Osteoblast (primary cell): ENCODE measurements at places on chromosomes 7 and 10. TPM values are rescaled to one million over a fixed set of nuclear protein-coding genes. Genes with fewer than 3 reads are reported as not detected.

ADO gene
- 28.0 and 29.3 TPM in 2 replicates for total RNA-seq

ITPRID1 gene
- total RNA-seq: not detected in 2 replicates

JAKMIP3 gene
- 0.29 and 0.36 TPM in 2 replicates for total RNA-seq

GALNT17 gene
- 0.29 and 0.36 TPM in 2 replicates for total RNA-seq

DNA sequence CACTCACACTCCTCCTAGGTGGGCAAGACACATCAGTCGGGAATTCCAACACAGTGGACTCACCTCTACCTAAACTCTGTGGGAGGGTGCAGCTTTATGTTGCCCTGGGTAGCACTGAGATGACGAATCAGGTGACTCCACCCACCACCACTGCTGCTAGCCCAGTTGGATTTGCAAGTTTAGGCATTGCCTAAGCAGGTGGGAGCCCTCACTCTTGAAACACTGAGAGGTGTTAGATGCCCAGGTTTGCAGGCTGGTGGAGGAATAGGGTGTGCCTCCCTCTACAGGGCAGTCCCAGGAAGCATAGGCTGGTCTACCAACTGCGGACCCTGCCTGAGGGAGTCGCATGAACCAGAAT is 708.9 kb downstream of the POM121L12 start:
- H3K27me3 ChIP-seq: no peaks in the 10 kb centered on the region
- no peaks in the 10 kb centered on the region for H3K4me1 ChIP-seq
- H3K4me3 ChIP-seq: no peak overlapping the region
- DNase-seq: no peak

- H3K27me3 ChIP-seq: no peaks in the 10 kb centered on the region
- no peaks in the 10 kb centered on the region for H3K4me1 ChIP-seq
- no peaks in the 10 kb centered on the region for H3K36me3 ChIP-seq
Measured at GRCh38 chr7:10122551-10123100, 851.0 kb upstream of the PHF14 start.

- H3K36me3 ChIP-seq: no peaks in the 10 kb centered on the region
- H3K27me3 ChIP-seq: no peaks in the 10 kb centered on the region
- H3K4me1 ChIP-seq: peaks cover 8% of the 10 kb centered on the region
- no peak for DNase-seq
- no peak overlapping the region for H3K27ac ChIP-seq
- H3K4me3 ChIP-seq: no peak overlapping the region
Measured at GRCh38 chr7:15831606-15832005, 145.1 kb upstream of the MEOX2 start.

DNA sequence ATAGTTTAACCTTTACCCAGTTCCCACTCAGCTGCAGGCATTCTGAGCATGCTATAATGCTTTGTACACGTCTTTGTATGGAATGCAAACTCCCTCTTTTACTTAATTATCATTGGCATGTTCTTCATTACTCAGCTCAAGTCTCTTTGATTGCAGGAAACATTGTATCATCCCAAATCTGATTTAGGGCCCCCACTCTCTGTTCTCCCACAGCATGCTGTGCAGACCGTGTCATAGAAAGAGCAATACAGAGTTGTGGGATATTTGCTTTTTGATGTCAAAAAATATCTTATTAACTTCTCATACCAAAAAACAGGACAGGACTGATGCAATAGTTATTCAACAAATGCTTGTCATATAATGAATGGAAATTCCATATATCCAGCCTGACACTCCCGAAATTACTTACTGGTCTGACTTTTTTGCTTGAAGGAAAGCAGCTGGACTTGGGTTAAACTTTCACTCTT is 1081.5 kb upstream of the C7orf33 start:
- H3K4me3 ChIP-seq: peak overlapping the region; percentile 11
- peak overlapping the region; percentile 100 for H3K27ac ChIP-seq
- peak; percentile 76 for DNase-seq
- peaks cover 33% of the 10 kb centered on the region for H3K4me1 ChIP-seq
- H3K36me3 ChIP-seq: no peaks in the 10 kb centered on the region

- DNase-seq: no peak
- H3K4me3 ChIP-seq: no peak overlapping the region
- H3K27me3 ChIP-seq: no peaks in the 10 kb centered on the region
- no peaks in the 10 kb centered on the region for H3K36me3 ChIP-seq
Measured at GRCh38 chr10:124477614-124478363, 16.2 kb downstream of the LHPP start.

DNA sequence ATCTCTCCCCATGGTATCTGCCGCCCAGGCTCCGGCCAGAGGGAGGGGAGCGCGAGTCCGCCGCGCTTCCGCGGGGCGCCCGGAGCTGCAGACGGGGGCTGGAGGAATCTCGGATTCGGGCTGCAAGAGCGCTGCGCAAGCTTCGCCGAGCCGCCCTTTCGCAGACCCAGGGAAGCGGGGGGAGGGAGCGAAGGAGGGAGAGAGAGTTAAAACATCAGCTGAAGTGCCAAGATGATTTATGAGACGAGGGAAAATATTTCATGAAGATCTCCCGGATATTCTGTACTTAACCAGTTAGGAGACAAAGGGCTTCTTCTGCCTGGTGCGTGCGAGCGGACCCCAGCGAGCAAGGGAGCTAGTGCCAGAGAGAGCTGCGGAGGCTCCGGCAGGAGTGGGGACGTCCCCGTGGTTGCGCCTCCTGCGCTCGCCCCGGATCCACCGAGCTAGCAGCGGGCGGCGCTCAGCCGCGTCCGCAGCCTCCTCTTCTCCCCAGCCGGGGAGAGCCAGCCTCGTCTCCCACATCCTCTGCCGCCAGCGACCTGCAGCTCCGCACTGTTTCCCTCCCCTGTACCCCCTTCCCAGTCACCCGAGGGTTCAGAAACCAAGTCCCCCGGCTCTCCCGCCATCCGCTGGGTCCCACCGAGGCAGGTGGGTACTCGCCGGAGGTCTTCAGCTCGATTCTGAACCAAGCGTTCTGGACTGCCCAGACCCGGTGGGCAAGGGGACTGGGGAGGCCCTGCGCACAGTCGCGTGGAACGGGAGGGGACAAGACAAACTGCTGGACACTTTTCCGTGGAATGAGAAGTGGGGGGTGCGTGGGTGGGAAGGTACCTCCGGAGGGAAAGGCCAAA is 1.0 kb upstream of the PAX2 start:
- no peaks in the 10 kb centered on the region for H3K4me1 ChIP-seq
- H3K4me3 ChIP-seq: no peak overlapping the region
- peaks cover 93% of the 10 kb centered on the region for H3K27me3 ChIP-seq
- peak; percentile 86 for DNase-seq
- H3K36me3 ChIP-seq: no peaks in the 10 kb centered on the region

- no peaks in the 10 kb centered on the region for H3K27me3 ChIP-seq
- peak overlapping the region; percentile 52 for H3K27ac ChIP-seq
- peak; percentile 98 for DNase-seq
- H3K4me1 ChIP-seq: peaks cover 16% of the 10 kb centered on the region
Measured at GRCh38 chr7:149872419-149873073, 1.2 kb upstream of the ATP6V0E2 start.

GRCh38 chr10:105243381-105243780 is 602.3 kb downstream of the SORCS3 start:
- H3K27me3 ChIP-seq: no peaks in the 10 kb centered on the region
- H3K4me1 ChIP-seq: no peaks in the 10 kb centered on the region
- no peak for DNase-seq
- no peaks in the 10 kb centered on the region for H3K36me3 ChIP-seq

DNA sequence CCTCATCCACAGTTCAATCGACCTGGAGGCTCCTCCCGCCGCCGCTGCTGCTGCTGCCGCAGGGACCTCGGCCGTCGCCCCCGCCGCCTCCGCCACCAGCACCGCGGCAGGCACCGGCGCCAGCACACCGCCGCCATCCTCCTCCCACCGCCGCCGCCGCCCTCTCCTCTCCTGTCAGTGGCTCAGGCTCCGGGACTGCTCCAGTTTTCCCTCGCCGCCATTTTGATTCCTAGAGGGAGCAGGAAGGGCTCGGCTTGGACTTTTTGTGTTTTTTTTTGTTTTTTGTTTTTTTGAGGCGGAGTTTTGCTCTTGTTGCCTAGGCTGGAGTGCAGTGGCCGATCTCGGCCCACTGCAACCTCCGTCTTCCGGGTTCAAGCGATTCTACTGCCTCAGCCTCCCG is 3.0 kb upstream of the MCM10 start:
- H3K4me3 ChIP-seq: peak overlapping the region; percentile 68
- H3K27me3 ChIP-seq: no peaks in the 10 kb centered on the region
- peaks cover 13% of the 10 kb centered on the region for H3K4me1 ChIP-seq
- H3K27ac ChIP-seq: no peak overlapping the region
- no peaks in the 10 kb centered on the region for H3K36me3 ChIP-seq

DNA sequence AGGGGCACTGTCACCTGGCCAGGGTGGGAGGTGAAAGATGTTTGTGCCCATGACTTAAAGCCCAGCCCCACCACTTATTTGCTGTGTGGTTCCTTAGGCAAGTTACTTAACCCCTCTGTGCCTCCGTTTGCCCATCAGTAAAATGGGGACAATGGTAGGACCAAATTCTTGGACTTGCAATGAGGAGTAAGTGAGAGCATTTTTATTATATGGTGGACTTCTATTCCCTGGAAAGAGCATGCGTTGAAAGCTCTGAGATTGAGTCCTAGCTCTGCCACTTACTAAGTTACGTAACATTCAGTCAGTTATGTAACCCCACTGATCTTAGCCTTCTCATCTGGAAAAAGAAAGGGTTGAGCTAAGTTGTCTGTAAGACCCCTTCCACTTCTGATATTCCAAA is 18.8 kb downstream of the VSIR start:
- H3K36me3 ChIP-seq: peaks cover 28% of the 10 kb centered on the region
- no peaks in the 10 kb centered on the region for H3K4me1 ChIP-seq
- H3K27me3 ChIP-seq: no peaks in the 10 kb centered on the region
- H3K27ac ChIP-seq: no peak overlapping the region

GRCh38 chr7:34131371-34131770 is 226.0 kb downstream of the BMPER start:
- no peak overlapping the region for H3K27ac ChIP-seq
- no peak for DNase-seq
- H3K4me3 ChIP-seq: no peak overlapping the region
- H3K27me3 ChIP-seq: no peaks in the 10 kb centered on the region

GRCh38 chr7:6577369-6578113 is at the start of gene ZDHHC4:
Gene ZDHHC4, plus strand, starts transcription at chr7:6577454. Its CDS starts 3,108 bp downstream, at chr7:6580562.
- H3K27me3 ChIP-seq: no peaks in the 10 kb centered on the region
- peak; percentile 99 for DNase-seq
- peaks cover 23% of the 10 kb centered on the region for H3K36me3 ChIP-seq
- H3K27ac ChIP-seq: peak within 1 kb of the TSS; percentile 88

GRCh38 chr10:110263164-110263563 is 41.6 kb downstream of the SMNDC1 start:
- H3K36me3 ChIP-seq: no peaks in the 10 kb centered on the region
- no peak overlapping the region for H3K4me3 ChIP-seq
- H3K27ac ChIP-seq: no peak overlapping the region
- no peak for DNase-seq
- no peaks in the 10 kb centered on the region for H3K27me3 ChIP-seq
- no peaks in the 10 kb centered on the region for H3K4me1 ChIP-seq

- no peak overlapping the region for H3K27ac ChIP-seq
- H3K4me1 ChIP-seq: no peaks in the 10 kb centered on the region
- no peaks in the 10 kb centered on the region for H3K36me3 ChIP-seq
- no peak for DNase-seq
- H3K4me3 ChIP-seq: no peak overlapping the region
- H3K27me3 ChIP-seq: no peaks in the 10 kb centered on the region
Measured at GRCh38 chr7:98085674-98086073, 21.0 kb upstream of the LMTK2 start.

- H3K36me3 ChIP-seq: no peaks in the 10 kb centered on the region
- H3K4me1 ChIP-seq: no peaks in the 10 kb centered on the region
- peak; percentile 63 for DNase-seq
- H3K27me3 ChIP-seq: no peaks in the 10 kb centered on the region
- H3K4me3 ChIP-seq: no peak overlapping the region
Measured at GRCh38 chr10:1406132-1406966, 331.0 kb downstream of the ADARB2 start.

GRCh38 chr10:69045441-69046300 is 42.2 kb upstream of the SRGN start:
- H3K4me3 ChIP-seq: no peak overlapping the region
- DNase-seq: no peak
- H3K27me3 ChIP-seq: no peaks in the 10 kb centered on the region
- H3K4me1 ChIP-seq: no peaks in the 10 kb centered on the region
- H3K36me3 ChIP-seq: no peaks in the 10 kb centered on the region

- no peaks in the 10 kb centered on the region for H3K27me3 ChIP-seq
- DNase-seq: no peak
- H3K27ac ChIP-seq: peak overlapping the region; percentile 81
- H3K4me1 ChIP-seq: peaks cover 14% of the 10 kb centered on the region
- no peak overlapping the region for H3K4me3 ChIP-seq
Measured at GRCh38 chr7:99030457-99030856, 113.5 kb downstream of the SMURF1 start.
